ENCODE measurements at places on chromosomes 16 and 17.

DNA sequence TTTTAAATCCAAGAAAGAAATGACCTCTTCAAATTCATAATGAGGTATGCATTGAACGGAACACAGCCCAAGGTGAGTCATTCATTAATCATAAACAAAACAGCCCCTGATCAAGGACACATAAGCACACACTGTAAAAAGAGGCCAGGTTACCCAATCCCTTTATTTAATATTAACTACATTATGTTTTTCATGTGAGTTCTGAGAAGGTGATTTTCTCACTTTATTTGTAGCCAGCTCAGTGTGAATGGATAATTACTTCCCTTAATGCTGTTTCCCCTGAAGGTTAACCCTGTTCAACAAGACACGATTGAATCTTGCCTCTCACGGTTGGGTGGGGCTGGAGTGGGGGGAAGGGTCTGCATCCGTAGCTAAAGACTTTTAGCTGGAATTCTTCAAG lies 257.3 kb upstream of the SALL1 start:
- H3K27me3 ChIP-seq, result no peaks in the 10 kb centered on the region
- no peaks in the 10 kb centered on the region for H3K36me3 ChIP-seq
- no peak overlapping the region for H3K4me3 ChIP-seq
- no peak for DNase-seq
- H3K27ac ChIP-seq, result no peak overlapping the region

GRCh38 chr17:28039251-28039650 lies 3.2 kb upstream of the NLK start:
- H3K27me3 ChIP-seq, result no peaks in the 10 kb centered on the region
- H3K27ac ChIP-seq, result no peak overlapping the region
- peaks cover 34% of the 10 kb centered on the region for H3K4me1 ChIP-seq
- no peak overlapping the region for H3K4me3 ChIP-seq

DNA sequence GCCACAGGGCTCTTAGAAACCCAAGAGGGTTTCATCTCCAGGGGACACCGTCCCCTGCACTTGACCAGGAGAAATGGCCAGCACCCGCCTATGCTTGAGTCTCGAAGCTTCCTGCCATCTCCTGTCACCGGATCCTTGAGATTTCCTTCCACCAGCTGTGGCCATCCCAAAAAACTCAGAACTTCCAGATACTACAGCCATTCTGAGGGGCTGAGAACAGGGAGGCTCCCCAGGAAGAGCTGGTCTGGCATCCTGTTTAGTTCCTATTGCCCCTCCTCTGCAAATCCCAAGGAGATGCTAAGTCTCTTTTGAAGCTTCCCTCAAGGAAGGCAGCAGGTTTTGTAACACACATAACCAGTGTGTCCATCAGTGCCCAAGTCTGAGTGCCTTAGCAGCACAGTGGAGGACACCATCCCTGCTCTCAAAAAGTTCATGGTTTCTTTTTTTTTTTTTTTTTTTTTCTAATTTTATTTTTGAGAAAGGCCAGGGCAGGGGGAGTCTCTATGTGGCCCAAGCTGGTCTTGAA lies 2.0 kb downstream of the UBALD2 start:
- no peaks in the 10 kb centered on the region for H3K27me3 ChIP-seq
- peaks cover 50% of the 10 kb centered on the region for H3K36me3 ChIP-seq
- H3K4me3 ChIP-seq, result peak overlapping the region; percentile 90
- H3K4me1 ChIP-seq, result peaks cover 64% of the 10 kb centered on the region

GRCh38 chr16:24015923-24016322 lies 180.1 kb downstream of the PRKCB start:
- H3K4me1 ChIP-seq, result peaks cover 68% of the 10 kb centered on the region
- peaks cover 19% of the 10 kb centered on the region for H3K36me3 ChIP-seq
- DNase-seq, result no peak
- no peak overlapping the region for H3K4me3 ChIP-seq

- H3K27ac ChIP-seq, result no peak overlapping the region
- no peaks in the 10 kb centered on the region for H3K4me1 ChIP-seq
- H3K36me3 ChIP-seq, result peaks cover 39% of the 10 kb centered on the region
- no peak overlapping the region for H3K4me3 ChIP-seq
- no peaks in the 10 kb centered on the region for H3K27me3 ChIP-seq
These were observed 142.4 kb upstream of the RBL2 start for GRCh38 chr16:53291757-53292392.

DNA sequence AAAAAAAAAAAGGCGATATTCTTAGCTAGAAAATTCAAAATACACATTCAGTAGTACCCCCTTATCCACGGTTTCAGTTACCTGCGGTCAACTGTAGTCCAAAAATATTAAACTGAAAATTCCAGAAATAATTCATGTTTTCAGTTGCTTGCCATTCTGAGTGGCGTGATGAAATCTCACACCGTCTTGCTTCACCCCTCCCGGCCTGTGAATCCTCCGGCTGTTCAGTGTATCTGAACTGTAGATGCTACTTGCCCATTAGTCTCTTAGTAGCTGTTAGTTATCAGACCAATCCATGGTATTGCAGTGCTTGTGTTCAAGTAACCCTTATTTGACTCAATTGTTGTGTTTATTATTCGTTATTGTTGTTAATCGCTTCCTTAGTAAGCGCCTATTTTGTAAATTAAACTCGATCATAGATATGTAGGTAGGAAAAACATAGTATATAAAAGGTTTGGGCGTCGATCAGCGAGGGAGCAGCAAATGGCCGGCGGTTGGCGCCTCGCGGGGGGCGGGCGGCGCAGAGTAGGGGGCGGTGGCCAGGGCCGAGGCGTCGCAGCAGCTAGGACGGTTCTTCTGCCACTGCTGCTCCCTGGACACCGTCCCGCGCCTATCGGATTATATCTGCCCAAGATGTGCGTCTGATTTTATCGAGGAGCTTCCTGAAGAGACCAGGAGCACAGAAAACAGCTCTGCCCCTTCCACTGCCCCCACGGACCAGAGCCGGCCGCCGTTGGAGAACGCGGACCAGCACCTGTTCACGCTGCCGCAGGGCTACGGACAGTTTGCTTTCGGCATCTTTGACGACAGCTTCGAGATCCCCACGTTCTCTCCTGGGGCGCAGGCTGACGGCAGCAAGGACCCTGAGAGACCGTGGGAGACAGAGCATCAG lies 39.8 kb upstream of the AKAP1 start:
- H3K4me1 ChIP-seq, result peaks cover 20% of the 10 kb centered on the region
- no peak for DNase-seq
- peak overlapping the region; percentile 70 for H3K4me3 ChIP-seq

DNA sequence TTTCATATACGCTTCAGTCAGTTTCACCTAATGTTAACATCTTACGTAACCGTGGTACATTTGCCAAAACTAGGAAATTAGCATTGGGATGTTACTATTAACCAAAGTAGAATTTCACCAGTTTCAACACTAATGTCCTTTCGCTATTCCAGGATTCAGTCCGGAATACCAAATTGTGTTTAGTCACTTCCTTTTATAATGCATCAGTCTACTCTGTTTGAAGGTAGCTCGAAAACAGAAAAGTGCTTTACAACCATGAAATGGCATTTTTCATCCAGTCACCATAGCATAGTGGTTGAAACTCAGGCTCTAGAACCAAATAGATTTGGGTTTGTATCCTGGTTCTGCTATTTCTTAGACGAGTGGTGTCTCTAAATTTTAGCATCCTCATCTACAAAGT lies 29.4 kb downstream of the AP2B1 start:
- H3K27me3 ChIP-seq, result no peaks in the 10 kb centered on the region
- no peak for DNase-seq
- H3K4me1 ChIP-seq, result peaks cover 9% of the 10 kb centered on the region
- H3K36me3 ChIP-seq, result peaks cover 11% of the 10 kb centered on the region
- no peak overlapping the region for H3K4me3 ChIP-seq

DNA sequence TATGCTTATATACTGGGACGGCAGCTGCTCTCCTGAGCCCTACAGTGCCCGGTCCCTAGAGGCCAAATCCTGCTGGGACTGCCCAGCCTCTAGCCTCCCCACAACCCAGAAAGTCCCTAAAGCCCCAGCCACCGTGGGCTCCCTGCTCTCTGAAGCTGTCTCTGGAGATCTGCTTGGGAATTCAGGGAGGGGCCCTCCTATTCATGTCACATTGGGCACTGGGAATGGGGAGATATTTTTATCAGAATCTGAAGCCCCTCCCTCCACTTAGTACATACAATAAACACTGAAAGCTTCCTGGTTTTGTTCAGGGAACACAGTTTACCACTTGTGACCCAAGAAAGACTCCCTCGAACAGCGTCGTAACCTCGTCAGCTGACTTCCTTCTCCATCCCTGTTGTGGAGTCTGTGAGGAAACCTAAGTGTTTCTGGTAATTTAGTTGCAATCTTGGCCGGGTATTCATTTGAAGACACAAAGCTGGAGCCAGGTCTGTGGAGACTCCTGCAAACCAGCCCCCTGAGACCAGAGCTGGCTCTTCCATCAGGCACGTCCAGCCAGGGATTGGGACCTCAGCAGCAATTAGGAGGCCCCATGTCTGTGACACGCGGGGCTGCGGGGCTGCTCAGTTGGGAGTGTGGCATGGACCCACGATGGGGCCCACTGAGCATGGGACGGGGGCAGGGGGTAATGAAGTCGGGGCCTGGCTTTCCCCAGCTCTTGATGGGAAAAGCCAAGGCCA lies 38.5 kb downstream of the PGS1 start:
- H3K36me3 ChIP-seq, result peaks cover 28% of the 10 kb centered on the region
- no peak for DNase-seq
- H3K4me3 ChIP-seq, result no peak overlapping the region
- H3K4me1 ChIP-seq, result peaks cover 33% of the 10 kb centered on the region
- H3K27ac ChIP-seq, result peak overlapping the region; percentile 82
- H3K27me3 ChIP-seq, result no peaks in the 10 kb centered on the region

- H3K36me3 ChIP-seq, result peaks cover 26% of the 10 kb centered on the region
- H3K4me3 ChIP-seq, result no peak overlapping the region
- no peaks in the 10 kb centered on the region for H3K27me3 ChIP-seq
These were observed 44.2 kb downstream of the NEUROD2 start for GRCh38 chr17:39563476-39563875.

GRCh38 chr16:10609402-10609774 lies 29.0 kb upstream of the EMP2 start:
- no peaks in the 10 kb centered on the region for H3K36me3 ChIP-seq
- no peak overlapping the region for H3K27ac ChIP-seq
- H3K4me1 ChIP-seq, result no peaks in the 10 kb centered on the region
- peaks cover 21% of the 10 kb centered on the region for H3K27me3 ChIP-seq
- H3K4me3 ChIP-seq, result no peak overlapping the region
- no peak for DNase-seq

DNA sequence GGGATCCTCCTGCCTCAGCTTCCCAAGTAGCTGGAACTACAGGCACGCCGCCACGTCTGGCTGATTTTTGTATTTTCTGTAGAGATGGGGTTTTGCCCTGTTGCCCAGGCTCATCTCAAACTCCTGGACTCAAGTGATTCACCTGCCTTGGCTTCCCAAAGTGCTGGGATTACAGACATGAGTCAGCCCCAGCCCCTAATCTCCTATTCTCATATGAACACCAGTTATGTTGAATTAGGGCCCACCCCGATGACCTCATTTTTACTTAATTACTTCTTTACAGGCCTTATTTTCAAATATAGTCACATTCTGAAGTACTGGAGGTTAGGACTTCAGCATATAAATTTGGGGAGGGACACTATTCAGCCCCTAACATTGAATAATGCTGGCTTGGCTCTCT lies 49.2 kb downstream of the ZNRF1 start:
- H3K27ac ChIP-seq, result no peak overlapping the region
- no peaks in the 10 kb centered on the region for H3K4me1 ChIP-seq
- no peaks in the 10 kb centered on the region for H3K36me3 ChIP-seq
- DNase-seq, result no peak
- no peak overlapping the region for H3K4me3 ChIP-seq

DNA sequence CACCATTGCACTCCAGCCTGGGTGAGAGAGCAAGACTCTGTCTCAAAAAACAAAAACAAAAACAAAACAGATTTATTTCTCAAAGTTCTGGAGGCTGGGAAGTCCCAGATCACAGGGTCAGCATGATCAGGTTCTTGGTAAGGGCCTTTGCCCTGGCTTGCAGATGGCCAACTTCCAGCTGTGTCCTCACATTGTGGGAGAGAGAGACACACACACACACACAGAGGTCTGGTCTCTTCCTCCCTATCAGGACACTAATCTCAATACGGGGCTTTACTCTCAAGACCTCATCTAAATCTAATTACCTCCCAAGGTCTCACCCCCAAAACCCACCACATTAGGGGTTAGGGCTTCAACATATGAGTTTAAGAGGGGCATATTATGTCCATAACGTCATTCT lies 26.4 kb upstream of the TAOK1 start:
- H3K4me3 ChIP-seq, result no peak overlapping the region
- DNase-seq, result no peak
- no peaks in the 10 kb centered on the region for H3K27me3 ChIP-seq

- H3K27ac ChIP-seq, result peak overlapping the region; percentile 74
- no peaks in the 10 kb centered on the region for H3K27me3 ChIP-seq
- H3K36me3 ChIP-seq, result peaks cover 96% of the 10 kb centered on the region
These were observed 84.3 kb downstream of the CYTH1 start for GRCh38 chr17:78697554-78698343.

DNA sequence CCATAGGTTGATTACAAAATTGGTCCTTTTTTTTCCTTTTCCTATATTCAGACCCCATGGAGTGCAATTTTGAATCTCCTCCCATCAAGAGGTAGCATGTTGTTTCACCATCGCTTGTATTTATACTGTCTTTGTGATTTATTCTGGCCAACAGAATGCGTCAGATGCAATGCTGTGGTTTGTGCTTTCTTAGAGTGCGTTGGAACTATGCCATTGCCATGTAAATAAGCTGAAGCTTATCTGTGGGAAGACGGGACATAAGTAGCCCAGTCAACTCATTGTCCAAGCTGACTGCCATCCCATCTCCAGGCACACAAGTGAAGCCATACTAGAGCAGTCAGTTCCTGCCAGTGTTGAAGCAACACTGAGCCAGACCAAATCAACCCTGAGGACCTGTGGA lies 1339.3 kb upstream of the GOT2 start:
- H3K27me3 ChIP-seq, result no peaks in the 10 kb centered on the region
- no peaks in the 10 kb centered on the region for H3K36me3 ChIP-seq
- no peak overlapping the region for H3K4me3 ChIP-seq
- no peak for DNase-seq

DNA sequence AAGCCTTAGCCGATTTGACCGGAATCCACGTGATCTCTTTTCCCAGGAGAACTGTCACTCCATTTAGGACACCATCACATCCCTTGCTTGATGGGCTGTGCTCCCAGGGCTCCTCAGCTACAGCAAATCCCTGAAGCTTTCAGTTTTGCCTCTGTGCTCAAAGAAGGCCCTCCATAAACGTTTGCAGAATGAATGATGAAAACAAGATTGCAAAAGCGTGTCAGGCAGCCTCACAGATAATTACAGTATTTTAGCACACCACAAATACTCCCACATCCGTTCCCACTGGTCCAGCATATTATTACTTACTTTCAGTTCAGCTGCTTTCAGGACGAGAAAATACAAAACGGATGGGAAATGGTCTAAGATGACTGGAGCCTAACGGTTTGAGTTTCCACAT lies 84.6 kb downstream of the USP31 start:
- no peak overlapping the region for H3K4me3 ChIP-seq
- H3K4me1 ChIP-seq, result peaks cover 5% of the 10 kb centered on the region
- peaks cover 14% of the 10 kb centered on the region for H3K27me3 ChIP-seq
- no peak overlapping the region for H3K27ac ChIP-seq
